ENCODE measurements at places on chromosomes 2 and 18. TPM values are rescaled to one million over a fixed set of nuclear protein-coding genes. Genes with fewer than 3 reads are reported as not detected.

DNA sequence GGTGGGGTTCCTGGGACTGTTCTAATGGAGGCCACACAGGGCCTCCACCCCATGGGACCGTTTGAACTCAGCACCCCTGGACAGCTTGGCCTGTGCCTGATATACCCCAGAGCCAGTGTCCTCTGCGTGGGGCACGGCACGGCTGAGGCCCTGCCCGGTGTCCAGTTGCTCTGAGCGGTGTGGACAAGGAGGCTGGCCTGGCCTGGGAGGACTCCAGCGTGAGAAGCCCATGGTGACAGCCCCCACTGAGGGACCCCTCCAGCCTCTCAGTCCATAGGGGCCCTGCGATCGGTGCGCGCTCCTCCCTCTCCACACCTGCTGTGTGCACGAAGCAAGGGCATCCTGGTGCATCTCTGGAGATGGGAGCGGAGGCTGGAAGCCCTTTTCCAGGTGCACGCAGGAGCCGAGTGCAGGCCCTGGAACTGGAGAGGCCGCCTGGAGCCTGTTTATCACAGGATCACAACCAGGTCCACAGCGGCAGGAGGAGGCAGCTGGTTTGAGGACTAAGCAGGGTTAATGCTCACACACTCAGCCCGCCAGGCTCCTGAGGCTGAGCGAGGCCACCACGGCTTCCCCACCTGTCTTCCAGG is 120.2 kb downstream of the PTGR3 start:
- peak; percentile 42 for DNase-seq

- no peak for DNase-seq
These were observed 132.9 kb downstream of the SOCS6 start for GRCh38 chr18:70421471-70422390.

- no peak for DNase-seq
These were observed 259.5 kb downstream of the EPHA4 start for GRCh38 chr2:221312634-221313033.

GRCh38 chr2:195871326-195871725 is 197.3 kb downstream of the DNAH7 start:
- no peak for DNase-seq

DNA sequence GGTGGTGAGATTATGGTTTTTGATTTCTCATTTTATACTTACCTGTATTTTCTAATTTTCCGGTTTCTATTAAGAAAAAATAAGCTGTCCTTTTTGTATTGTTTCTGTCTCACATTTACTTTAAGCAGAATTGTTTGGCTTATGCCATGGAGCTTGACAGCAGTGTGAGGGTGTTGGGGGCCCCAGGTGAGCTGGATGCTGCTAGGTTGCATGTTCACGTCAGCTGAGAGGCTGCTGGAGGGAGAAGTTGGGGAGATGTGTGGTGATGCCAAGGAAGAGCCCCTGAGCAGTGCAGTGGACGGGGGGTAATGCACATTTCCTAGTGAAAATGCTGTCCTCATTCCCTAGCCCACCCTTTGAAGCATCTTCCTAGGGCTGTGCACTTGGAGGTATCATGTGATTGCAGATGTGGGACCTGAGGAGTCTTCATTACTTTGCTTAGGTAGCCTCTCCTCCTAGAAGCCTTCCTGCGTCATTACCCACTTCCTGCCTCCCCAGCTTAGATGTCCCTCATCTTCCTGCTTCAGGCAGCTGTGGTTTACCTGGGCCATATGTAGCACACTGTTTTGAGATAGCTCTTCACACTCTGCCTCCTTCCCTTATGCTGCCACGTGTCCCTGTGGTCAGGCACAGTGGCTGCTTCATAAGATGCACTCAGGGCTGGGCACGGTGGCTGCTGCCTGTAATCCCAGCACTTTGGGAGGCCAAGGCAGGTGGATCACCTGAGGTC is 16.2 kb downstream of the ATG16L1 start:
- DNase-seq: no peak

DNA sequence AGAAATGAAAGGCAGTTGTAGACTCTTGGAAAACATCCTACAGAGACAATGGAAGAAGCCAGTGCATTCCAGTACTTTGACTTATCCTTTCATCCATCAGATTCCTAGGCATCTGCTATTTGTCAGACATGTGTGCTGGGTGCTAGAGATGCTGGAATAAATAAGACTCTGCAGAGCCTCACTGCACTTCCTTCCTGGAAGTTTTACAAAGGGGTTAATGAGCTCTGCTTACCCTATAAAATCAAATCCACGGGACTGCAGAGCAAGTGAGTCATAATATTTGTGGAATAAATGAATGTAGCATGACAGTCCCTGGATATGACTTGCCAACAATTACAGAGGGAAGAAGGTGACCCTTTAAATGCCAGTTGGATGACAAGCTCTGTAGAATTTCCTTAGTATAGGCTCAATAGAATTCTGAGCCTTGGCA is 52.7 kb upstream of the NPAS2 start:
- DNase-seq: no peak

- no peak for DNase-seq
These were observed 25.4 kb upstream of the ACADL start for GRCh38 chr2:210250622-210251021.

- no peak for DNase-seq
These were observed 5.7 kb downstream of the MCM6 start for GRCh38 chr2:135870571-135870970.

GRCh38 chr2:28643911-28644334 is 107.7 kb upstream of the PPP1CB start:
- DNase-seq: no peak

DNA sequence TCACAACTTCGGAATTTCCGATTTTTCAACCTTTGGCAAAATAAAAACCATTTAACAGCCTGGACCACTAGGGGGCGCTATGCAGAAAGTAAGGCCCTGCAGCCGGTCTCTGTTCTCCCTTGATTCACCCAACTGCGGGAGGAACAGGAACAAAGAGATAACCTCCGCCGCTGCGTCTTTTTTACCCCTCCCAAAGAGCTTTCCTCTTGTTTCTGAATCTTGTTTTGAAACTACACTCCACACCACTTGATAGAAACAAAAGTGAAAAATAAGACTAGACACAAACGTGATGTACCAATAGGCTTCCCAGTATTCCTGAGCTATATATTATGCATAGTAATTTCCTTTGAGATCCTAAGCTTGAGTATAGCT is 231.2 kb downstream of the MYO3B start:
- peak; percentile 65 for DNase-seq

- no peak for DNase-seq
These were observed 77.7 kb downstream of the SH3RF3 start for GRCh38 chr2:109206569-109207146.

- no peak for DNase-seq
These were observed 40.4 kb downstream of the KIDINS220 start for GRCh38 chr2:8796878-8797550.

GRCh38 chr2:19480673-19481072 is 122.2 kb upstream of the OSR1 start:
- DNase-seq: no peak

DNA sequence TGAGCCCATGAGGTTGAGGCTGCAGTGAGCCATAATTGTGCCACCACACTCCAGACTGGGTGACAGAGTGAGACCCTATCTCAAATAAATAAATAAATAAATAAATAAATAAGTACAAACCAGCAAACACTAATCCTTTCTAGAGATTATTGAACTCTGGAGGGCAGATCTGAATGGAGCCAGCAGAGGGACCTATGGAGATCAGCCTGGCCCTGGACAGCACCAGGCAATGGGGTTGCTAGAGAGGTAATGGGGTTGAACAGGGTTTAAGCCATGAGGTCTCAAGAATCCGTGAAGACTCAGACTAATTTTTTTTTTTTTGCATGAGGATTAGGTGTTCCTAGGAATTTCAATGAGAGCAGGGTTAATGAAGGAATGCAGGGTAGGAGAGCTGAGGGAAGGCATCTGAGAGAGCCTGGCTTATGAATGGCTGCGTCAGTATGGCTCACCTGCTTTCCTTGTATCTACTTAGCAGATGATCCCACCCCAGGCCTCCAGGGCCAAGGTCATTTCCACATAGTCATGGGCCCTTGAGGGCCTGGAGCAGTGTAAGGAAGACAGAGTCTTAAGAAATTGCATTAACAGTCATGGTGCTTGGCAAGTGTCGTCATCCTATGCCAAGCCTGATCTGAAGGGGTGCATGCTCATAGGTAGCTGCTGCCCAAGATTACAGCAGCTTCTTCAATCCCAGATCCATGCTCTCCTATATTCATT is 34.6 kb upstream of the IL37 start:
- no peak for DNase-seq

- DNase-seq: no peak
These were observed 104.3 kb upstream of the LINC00305 start for GRCh38 chr18:64253222-64253621.

Gene SH3BP4
- total RNA-seq: 45.8 TPM

Gene PRKAG3
- total RNA-seq: not detected

Gene RTKN
- 93.4 TPM for total RNA-seq

Gene UGT1A5
- not detected for total RNA-seq

Gene CCDC102B
- total RNA-seq: 5.3 TPM

Gene ABHD1
- total RNA-seq: not detected

Gene ATP9B
- 8.0 TPM for total RNA-seq

Gene FMNL2
- total RNA-seq: 32.7 TPM

Gene ARHGAP28
- total RNA-seq: 24.5 TPM

Gene HAAO
- 5.9 TPM for total RNA-seq

Gene SLC40A1
- total RNA-seq: 0.55 TPM

Gene SCYGR4
- total RNA-seq: not detected
